ENCODE measurements at places on chromosomes 4 and X. TPM values are rescaled to one million over a fixed set of nuclear protein-coding genes. Genes with fewer than 3 reads are reported as not detected.

- no peak for DNase-seq
These were observed 80.3 kb upstream of the LSM6 start for GRCh38 chr4:146095091-146095690.

The GPR173 gene
- polyA plus RNA-seq: 9.8 TPM

The AWAT1 gene
- polyA plus RNA-seq: not detected

DNA sequence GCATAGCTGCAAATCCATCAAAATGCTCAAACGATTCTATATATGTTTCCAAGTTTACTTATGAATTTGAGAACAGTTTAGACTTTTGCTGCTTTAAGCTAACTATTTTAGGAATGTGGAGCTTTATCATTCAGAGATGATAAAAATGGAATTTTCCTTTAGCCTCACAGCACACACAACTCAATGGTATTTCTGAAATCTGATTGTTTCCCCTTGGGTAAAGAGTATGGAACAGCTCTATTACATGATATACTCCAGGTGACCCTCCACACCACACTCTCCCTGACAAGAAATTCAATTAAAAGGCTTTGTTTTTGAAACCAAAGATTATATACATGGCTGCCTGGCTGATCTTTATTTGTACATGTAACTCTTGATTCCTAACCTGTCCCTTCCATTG is 120.0 kb downstream of the LUZP4 start:
- no peak for DNase-seq

GRCh38 chrX:133857640-133858269 is 127.6 kb downstream of the GPC3 start:
- no peak for DNase-seq
